ENCODE measurements at places on chromosomes 3 and 15.
A peak's percentile ranks its signal among the peaks of the same experiment; 100 is the strongest.

GRCh38 chr3:168156479-168156878, 60.8 kb upstream of the GOLIM4 start:
- no peak for DNase-seq

DNA sequence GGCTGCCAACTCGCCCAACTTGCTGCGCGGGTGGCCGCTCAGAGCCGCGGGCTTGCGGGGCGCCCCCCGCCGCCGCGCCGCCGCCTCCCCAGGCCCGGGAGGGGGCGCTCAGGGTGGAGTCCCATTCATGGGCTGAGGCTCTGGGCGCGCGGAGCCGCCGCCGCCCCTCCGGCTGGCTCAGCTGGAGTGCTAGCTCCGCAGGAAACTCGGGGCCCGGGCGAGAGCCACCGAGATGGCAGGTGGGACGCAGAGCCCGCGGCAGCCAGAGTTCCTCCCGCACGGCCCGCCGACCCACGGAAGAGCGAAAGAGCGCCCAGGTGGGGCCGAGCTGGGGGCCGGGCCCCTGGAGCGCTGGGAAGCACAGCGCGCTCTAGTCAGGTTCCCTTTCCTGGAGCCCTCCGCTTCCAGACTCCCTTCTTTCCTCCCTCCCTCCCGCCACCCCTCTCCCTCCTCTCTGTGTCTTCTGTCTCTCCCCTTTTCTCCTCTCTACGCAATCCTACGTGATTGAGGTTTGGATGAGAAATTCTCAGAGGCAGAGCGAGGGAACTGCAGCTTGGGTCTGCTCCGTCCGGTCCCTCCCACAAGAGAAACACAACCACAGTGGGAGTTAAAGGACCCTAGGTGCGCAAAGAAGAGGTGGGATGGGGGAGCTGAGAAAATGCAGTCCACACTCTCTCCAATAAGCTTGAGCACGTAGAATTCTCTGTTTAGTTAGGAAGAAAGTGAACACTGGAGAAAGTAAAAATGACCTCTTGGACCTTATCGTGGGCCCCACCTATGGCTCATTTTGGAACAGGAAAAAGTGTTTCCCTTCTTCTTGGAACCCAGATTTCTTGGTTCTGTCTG, 317.3 kb downstream of the FGF12 start:
- no peak for DNase-seq

GRCh38 chr15:73950831-73951561, 24.7 kb downstream of the LOXL1 start:
- peak; percentile 76 for DNase-seq

- DNase-seq: no peak
Measured at GRCh38 chr3:171556574-171557145, 96.5 kb upstream of the TNIK start.

- no peak for DNase-seq
Measured at GRCh38 chr15:72207558-72208085, 10.0 kb upstream of the GRAMD2A start.

GRCh38 chr3:167350245-167350862, 29.7 kb downstream of the ZBBX start:
- peak; percentile 3 for DNase-seq

DNA sequence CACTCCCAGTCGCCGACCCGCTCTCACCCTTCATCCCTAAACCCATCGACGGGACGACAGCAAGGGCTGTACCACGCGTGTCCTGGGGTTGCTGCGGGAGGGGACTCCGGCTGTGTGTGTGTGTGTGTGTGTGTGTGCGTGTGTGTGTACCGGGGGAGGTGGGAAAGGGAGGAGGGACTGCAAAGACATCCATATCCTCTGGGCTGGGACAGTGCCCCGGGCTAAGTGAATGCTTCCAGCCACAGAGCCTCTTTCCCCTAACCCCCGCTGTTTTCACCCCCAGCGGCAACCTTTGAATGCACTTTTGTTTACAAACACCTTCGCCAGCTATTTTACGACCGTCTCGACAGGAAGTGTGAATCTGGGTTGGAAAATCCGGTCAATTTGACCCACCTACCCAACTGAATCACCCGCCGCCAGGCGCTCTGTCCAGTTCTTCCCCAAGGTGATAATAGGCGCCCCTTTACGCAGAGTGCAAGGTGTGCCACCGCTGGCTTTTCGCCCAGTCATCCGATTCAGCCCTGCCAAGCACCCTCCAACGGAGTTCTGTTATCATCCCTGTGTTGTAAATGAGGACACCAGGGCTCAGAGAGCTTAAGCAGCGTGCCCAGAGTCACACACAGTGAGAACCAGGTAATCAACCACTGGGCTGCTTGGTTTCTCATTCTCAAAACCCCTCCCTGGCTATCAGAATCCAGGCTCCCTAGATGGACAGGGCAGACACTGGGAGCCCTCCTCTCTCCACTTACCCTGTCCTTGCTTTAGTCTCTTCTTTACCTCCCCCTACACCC, 739 bp upstream of the AMOTL2 start:
- no peak for DNase-seq

DNA sequence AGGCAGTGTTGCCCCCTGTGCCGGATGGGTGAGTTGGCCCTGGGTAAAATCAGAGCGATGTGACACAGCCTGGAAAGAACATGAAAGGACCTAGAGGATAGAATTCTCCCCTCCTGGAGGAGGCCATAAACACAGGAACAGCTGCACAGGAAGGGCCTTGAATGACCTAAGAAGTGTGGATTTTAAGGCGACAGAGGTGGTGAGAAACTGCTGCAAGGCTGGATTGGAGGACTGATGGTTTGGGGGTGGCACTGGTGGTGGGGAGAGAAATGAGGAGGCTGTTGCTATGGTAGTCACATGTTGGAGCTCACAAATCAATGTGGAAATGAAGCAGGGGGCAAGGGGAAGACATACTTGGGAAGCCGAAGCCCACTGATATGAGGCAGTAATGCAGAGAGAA, 13.8 kb downstream of the XIRP1 start:
- no peak for DNase-seq
